Astrocyte of the cerebellum (primary cell): ENCODE measurements at places on chromosomes 13 and 19.

- DNase-seq, result no peak
These were observed 665.7 kb upstream of the SLC10A2 start for GRCh38 chr13:103731959-103732358.

GRCh38 chr19:33159893-33160292 lies 28.0 kb downstream of the WDR88 start:
- no peak for DNase-seq

- DNase-seq, result no peak
These were observed 44.6 kb downstream of the DPY19L3 start for GRCh38 chr19:32450217-32450616.

- DNase-seq, result no peak
These were observed 364.5 kb downstream of the DNAJC15 start for GRCh38 chr13:43387880-43388279.

DNA sequence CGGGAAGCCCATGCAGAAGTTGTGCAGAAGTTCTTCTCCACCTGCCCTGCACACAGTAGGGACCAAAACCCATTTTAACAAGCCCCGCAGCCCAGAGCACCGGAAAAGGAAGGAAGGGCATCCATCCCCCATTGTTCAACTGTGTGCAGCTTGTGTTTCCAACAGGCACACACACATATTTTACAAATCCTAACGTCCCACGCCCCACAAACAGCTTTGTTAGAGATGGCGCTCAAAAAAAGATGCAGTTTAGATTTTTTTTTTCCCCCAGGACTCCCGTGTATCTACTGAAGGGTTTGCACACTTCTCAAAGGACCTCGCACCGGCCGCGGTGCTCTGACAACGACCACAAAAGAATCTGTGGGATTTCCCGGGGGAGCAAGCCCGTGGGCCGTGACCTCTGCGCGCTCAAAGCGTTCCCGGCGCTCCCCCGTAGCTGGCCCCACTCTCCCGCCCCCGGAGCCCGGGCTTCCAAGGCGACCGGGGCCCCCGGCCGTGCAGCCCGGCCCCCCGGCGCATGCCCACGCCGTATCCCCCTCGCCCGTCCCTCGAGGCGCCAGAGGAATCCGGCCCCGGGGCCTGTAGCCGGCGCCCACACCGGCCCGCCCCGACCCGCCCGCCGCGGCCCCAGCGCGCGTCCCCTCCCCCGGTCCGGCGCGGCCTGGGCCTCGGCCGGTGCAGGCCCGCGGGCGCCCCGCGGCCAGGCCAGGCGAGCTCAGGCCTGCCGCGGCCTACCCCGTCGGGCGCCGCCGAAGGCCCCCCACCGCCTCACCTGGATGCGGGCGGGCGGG lies 523 bp downstream of the ELAVL1 start:
- no peak for DNase-seq

- DNase-seq, result no peak
These were observed 620.3 kb upstream of the PCDH20 start for GRCh38 chr13:62035981-62036380.

- DNase-seq, result no peak
These were observed 70.1 kb downstream of the RASA3 start for GRCh38 chr13:114062341-114062740.

DNA sequence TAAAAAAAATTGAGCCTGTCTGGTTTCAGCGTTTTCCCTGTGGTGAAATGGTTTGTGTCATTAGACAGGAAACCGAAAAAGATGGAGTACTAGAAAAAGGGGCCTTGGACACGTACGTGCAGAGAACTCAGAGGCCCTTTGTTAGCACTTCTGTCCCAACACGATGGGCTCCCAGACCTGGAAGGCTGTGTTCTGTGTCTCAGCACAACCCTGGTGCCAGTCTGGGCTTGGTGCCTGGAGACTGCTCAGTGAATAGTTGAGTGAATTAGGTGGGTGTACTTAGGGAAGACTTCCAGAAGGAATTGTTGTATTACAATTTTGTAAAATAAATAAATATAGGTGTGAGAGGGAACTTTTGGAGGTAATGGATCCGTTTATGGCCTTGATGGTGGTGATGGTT lies 8.7 kb downstream of the ZNF71 start:
- no peak for DNase-seq

DNA sequence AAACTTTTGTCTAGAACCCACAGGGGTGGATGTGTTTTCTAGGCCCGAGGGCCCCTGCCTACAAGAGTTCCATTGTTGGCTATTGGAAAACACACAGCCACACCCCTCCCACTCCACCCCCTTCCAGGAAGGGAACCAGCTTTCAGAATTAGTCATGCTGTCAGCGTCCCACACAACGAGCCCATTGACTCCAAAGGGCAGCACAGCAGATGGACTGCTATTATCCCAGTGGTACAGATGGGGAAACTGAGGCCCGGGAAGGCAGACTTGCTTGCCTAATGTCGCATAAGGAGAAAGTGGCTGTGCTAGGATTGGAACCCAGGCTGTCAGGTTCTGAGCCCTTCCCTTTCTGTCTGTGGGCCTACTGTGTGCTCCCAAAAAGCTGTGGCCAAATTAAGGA lies 8.1 kb upstream of the FXYD3 start:
- DNase-seq, result no peak

DNA sequence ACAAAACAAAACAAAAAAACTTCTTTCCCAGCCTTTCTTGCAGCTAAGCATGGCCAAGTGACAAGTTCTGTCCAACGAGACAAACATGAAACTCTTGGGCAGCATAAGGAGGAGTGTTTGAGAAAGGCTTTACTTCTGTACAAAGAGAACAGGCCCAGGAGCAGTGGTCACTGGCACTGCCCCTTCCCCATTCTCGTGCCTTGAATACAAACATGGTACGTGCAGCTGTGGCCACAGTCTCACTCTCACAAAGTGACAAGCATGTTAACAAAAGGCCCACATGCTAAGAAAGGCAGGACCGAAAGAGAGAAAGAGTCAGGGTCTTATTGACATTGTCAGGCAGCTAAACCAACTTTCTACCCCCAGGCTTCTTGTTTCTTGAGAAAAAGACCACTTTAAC lies 19.8 kb upstream of the SLC25A30 start:
- no peak for DNase-seq

DNA sequence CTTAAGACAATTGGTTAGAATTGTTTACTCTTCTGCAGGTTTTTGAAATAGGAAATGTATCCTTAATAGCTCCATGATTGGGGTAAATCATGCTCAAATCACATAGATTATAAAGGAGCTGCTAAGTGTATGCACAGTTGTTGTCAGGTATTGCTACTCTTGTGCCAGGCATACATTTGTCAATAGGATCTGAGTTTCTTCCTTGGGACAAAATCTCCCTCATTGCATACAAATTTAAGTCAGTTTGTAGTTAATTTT lies 109.3 kb upstream of the MLNR start:
- no peak for DNase-seq

DNA sequence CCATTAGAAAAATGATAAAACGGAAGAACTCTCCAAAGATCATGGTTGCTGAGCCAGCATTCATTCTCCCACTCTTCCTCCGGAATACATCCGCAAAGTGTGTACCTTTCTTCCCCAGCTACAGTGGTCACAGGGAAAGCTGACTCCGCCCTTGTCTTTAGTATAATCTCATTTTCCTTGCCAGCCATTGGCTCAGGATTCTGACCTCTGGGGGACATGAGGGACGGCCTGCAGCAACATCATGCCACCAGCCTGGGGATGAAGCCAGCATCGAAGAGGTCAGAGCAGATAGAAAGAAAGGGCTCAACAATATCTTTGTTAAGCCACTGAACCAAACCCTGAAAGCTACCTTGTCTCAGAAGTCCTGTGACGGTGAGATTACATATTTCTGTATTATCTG lies 46.3 kb upstream of the TPP2 start:
- DNase-seq, result no peak

GRCh38 chr13:86825410-86825809 lies 845.8 kb upstream of the SLITRK5 start:
- no peak for DNase-seq

GRCh38 chr19:34017024-34017423 lies 155.3 kb upstream of the LSM14A start:
- no peak for DNase-seq

- DNase-seq, result no peak
These were observed 36.6 kb upstream of the PEPD start for GRCh38 chr19:33558151-33558550.

DNA sequence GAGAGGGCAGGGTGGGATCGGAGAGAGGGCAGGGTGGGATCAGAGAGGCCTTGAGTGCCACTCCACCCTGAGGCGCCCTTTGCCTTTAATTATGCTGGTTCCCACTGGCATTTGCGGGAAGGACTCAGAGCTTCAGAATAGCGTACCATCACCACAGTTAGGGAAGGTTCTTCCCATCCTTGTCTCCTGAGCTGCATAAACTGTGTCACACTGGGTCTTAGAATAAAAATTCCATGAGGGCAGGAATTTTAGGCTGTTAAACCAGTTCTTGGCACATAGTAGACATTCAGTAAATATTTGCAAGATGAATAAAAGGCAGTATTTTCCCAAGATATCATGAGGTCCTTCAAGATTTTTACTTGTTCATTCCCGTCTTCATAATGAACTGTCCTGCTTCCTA lies 24.4 kb downstream of the PPP2R1A start:
- no peak for DNase-seq

DNA sequence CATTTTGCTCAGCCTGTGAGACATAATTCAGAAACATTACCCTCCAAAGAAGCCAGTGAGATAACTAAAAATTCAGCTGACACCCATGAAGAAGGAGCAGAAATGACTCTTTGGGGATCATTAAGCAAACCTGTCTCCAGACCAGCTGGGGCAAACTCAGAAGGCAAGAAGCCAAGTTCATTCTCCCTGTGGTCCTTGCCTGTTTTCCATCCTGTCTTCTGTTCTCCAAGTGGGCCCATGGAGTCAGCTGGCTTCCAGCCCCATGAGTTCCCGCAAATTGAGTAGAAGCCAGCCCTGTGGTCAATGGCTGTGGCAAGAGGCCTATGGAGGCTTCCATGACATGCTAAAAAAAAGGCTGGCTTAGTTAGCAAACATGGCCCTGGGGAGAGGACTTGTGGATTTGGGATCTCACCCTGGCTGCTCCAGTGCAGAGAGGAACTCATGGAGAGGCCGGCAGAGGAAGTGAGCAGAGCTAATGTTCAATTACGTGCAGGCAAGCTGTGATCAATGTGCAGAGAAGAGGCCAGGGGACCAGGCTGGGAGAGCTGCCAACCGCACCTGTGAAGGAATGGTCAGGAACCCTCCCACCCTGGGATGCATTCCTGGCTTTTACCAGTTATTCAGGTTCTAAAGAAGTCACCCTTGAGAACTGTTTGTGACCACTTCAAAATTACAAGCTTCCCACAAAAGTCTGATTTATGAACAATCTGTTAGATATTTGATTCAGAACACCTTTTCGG lies 229.1 kb downstream of the TSHZ3 start:
- peak; percentile 91 for DNase-seq

GRCh38 chr19:32422435-32422834 lies 16.9 kb downstream of the DPY19L3 start:
- no peak for DNase-seq

DNA sequence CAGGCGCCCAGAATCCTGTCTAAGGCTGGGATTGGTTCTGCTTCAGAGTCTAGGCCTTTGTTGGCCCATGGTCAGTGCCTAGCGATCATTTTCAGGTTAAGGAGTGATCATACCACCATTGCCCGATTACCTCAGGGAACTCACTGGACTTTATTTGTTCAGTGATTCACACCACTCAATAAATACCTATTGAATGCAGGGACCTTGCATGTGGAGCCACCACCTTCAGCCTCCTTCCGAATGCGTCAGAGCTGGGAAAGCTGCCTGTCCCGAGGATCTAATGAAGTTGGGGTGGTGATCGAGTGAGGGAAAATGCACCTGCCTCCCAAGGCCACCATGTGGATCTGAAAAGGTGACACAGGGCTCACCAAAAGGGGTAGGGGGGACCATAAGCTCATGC lies 40.0 kb upstream of the POU2F2 start:
- no peak for DNase-seq

- no peak for DNase-seq
These were observed 47.2 kb upstream of the ZNF737 start for GRCh38 chr19:20612711-20613316.

GRCh38 chr13:59472134-59472533 lies 691.6 kb downstream of the DIAPH3 start:
- no peak for DNase-seq
